ENCODE measurements at places on chromosomes 5 and 9.

- DNase-seq: no peak
Observed at GRCh38 chr5:157345067-157345466, 79.1 kb downstream of the CYFIP2 start.

- no peak for DNase-seq
Observed at GRCh38 chr9:98584059-98584458, 124.7 kb downstream of the GABBR2 start.

- no peak for DNase-seq
Observed at GRCh38 chr5:143195491-143195890, 208.0 kb downstream of the NR3C1 start.

GRCh38 chr5:151686674-151687407, at the start of gene SPARC:
TSS of gene SPARC (minus strand) at chr5:151686915. CDS start at chr5:151676188, 10,727 bp downstream.
- peak; percentile 78 for DNase-seq
